ENCODE measurements at places on chromosomes 1 and 21.
A peak's percentile ranks its signal among the peaks of the same experiment; 100 is the strongest.

DNA sequence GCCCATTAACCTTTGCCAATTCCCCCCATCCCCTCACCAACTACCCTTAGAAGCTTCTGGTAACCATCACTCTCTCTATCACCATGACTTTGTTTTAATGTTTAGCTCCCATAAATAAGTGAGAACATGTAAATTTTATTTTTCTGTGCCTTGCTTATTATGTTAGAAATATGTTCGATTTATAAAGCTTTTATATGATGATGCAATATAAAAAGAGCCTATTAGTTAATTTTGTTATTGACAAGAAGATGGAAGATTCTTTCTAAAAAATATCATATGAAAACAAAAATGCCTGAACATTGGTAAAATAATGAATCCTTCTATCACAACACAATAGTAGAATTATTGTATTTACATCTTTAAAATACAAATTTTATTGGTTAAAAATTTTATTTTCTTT lies 836.1 kb upstream of the TMPRSS15 start:
- no peak for DNase-seq

GRCh38 chr21:31733551-31734149 lies 1.7 kb upstream of the SCAF4 start:
- DNase-seq: no peak

- DNase-seq: no peak
Observed at GRCh38 chr1:217135987-217136894, 413.0 kb upstream of the ESRRG start.

DNA sequence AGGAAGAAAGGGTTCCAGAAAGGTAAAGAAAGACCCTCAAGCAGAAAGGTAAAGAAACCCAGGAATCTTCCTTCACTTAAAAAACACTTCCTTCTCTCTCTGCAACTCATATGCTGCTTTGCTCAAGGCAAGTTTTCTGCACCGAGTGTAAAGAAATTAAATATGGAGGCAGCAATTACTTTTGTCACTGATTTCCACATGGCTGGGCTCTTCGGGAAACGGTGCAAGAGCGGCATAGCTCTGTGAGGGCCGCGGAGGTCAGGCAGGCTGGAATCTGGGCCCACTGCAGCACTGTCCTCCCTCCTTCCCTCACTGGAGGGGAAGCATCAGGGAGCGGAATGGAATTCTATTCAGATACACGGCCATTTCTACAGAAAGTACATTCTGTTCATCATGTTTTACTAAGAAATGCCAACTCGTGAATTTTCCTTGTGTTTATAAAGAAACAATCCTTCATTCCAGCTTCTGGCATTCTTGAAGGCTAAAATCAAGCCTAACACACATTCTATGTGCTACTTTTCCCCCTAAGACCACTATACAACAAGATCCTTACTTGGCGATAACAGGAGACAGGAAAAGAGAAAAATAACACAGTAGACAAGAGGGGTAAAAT lies 212.2 kb downstream of the SIPA1L2 start:
- no peak for DNase-seq

DNA sequence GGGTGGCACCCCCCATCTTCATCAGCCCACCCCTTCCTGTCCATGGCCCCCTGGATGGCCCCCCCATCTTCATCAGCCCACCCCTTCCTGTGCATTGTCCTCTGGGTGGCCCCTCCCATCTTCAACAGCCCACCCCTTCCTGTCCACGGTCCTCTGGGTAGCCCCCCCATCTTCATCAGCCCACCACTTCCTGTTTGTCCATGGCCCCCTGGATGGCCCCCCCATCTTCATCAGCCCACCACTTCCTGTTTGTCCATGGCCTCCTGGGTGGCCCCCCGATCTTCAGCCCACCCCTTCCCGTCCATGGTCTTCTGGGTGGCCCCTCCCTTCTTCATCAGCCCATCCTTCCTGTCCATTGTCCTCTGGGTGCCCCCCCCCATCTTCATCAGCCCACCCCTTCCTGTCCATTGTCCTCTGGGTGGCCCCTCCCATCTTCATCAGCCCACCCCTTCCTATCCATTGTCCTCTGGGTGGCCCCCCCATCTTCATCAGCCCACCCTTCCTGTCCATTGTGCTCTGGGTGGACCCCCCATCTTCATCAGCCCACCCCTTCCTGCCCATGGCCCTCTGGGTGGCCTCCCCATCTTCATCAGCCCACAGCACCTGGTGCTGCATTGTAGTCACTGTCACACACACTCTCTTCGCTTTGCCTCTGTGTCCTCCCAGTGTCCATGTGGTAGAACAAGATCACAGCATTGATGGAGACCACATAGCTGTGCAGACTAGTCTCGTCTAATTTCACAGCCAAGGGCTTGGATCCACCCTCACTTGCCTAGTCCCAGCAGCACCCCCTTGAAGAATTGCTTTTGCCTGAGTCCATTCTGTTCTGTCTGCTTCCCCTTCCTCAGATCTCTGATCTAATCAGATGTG lies 95.9 kb downstream of the PCBP3 start:
- DNase-seq: no peak

GRCh38 chr21:46245213-46245915 lies 16.8 kb upstream of the LSS start:
- DNase-seq: no peak

GRCh38 chr1:1781526-1781903 lies 3.2 kb upstream of the NADK start:
- DNase-seq: no peak

DNA sequence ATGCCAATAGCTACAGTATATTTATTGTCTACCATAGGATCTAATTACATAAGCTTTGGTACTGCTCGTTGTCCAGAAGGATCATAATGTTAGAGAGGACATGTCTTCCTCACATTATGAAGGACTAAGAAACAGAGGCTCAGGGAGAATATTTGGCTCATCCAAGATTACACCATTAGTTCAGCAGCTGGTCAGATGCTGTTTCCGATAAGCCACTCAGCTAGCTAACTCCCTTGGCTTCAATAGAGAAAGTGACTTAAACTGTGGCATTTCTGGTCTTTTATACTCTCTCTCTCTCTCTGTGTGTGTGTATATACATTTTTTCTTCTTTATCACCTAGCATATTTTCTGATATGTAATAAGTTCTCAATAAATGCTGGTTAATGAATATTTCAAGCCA lies 70.4 kb downstream of the DDR2 start:
- DNase-seq: no peak

DNA sequence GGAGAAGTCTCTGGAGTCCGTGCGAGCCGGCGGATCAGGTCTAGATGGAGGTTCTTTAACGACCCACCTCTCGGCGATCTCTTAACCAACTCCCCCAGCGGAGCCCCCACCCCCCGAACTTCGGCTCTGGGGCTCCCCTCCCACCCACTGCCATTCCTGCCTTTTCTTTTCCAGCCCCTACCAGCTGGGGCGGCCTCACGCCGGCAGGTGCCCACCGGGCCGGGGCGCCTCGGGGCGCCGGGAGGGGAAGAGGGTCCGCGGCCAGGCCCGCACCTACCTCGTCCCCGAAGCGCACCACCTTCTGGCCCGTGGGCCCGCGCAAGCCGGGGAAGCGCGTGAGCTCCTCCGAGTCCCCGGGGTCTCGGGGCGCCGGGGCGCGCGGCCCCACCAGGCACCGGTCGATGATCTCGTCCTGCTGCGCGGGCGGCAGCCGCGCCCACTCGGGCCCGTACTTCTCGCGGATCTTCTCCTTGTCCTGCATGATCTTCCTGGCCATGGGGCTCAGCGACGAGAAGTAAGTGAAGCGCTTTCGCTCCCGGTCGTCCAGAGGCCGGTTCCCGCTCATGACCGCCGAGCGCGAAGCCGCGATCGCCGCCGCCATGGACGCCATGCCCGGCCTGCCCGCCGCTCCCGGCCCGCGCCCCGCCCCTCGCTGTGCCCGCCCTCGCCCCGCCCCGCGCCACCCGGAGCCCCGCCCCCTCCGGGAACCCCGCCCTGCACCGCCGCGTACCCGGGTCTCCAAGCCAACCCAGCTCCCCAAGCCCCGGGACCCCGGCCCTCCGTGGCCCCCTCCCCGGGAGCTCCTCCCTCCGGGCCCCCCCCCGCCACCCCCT lies at the start of gene C1orf198:
Gene C1orf198, minus strand, starts transcription at position 619 of the 833 bp plus-strand sequence. Its CDS starts 9 bp downstream, at position 610.
- peak; percentile 66 for DNase-seq

DNA sequence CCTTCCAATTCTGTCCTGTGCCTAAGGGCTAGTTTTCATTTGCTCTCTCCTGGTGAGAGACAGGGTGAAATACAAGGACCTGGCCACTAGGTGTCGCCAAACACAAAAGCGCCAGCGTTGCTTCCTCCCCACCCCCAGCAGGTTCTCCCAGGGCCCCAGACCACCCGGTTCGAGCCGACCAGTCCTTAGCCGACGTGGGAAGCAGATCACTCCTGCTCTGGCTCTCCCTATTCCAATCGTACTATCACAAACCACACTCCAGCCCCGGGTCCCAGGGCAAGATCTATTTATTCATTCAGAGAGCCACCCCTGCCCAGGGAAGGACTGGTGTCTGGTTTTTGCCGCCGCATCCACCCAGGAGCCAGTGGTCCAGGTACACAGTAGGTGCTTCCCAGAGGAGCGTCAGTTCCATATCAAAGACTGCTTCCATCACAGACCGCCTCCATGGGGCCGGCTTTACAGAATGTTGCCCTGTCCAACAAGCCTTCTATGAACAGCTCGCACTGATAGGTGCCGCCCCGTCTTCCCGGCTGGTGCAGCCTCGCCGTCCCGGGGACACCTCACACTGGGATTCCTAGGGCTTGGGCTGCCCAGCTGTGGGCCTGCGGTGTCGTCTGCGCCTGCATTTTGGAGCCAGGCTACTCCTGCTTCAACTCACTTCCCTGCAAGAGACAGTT lies 35.0 kb downstream of the CTNNBIP1 start:
- DNase-seq: peak; percentile 68

DNA sequence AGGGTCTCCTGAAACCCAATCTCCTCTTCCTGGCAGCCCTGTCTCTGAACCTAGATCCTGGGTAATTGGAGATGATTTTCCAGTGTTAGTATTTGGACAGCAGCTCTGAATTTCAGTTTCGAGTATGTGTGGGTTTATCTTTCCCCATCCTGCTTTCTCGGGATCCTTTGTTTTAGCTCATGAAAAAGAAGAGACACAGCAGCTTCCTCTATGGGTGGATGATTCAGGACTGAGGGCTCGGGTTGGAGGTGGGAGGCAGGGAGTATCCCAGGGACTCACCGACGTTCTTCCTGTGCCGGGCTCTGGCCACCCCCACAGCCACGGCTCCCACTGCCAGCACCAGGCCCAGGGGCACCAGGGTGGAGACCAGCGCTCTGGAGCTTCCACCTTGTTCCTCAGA lies 10.4 kb upstream of the FCMR start:
- no peak for DNase-seq

GRCh38 chr1:44405798-44406736 lies 1.0 kb downstream of the RNF220 start:
- DNase-seq: no peak

DNA sequence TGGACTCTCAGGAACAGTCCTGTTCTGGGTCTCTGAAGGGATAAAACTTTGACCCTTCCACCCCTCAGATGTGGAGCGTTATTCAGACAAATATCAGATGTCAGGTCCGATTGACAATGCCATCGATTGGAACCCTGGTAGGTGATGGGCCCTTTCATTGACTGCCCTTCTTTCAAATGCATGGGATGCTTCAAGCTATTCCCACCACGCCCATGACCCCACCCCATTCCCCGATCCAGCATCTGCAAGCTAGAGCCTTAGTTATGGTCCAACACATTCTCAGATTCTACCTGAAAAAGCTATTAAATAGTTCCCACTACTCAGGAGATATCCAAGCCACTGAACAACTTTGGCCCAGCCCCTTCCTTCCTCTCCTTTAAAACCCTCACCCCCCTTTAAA lies 12.5 kb downstream of the POLR3GL start:
- no peak for DNase-seq

- DNase-seq: no peak
Observed at GRCh38 chr1:197210426-197210825, 57.6 kb upstream of the CRB1 start.

- DNase-seq: no peak
Observed at GRCh38 chr1:239274242-239274830, 112.0 kb upstream of the CHRM3 start.

- no peak for DNase-seq
Observed at GRCh38 chr1:196960854-196961253, 16.5 kb upstream of the CFHR5 start.

DNA sequence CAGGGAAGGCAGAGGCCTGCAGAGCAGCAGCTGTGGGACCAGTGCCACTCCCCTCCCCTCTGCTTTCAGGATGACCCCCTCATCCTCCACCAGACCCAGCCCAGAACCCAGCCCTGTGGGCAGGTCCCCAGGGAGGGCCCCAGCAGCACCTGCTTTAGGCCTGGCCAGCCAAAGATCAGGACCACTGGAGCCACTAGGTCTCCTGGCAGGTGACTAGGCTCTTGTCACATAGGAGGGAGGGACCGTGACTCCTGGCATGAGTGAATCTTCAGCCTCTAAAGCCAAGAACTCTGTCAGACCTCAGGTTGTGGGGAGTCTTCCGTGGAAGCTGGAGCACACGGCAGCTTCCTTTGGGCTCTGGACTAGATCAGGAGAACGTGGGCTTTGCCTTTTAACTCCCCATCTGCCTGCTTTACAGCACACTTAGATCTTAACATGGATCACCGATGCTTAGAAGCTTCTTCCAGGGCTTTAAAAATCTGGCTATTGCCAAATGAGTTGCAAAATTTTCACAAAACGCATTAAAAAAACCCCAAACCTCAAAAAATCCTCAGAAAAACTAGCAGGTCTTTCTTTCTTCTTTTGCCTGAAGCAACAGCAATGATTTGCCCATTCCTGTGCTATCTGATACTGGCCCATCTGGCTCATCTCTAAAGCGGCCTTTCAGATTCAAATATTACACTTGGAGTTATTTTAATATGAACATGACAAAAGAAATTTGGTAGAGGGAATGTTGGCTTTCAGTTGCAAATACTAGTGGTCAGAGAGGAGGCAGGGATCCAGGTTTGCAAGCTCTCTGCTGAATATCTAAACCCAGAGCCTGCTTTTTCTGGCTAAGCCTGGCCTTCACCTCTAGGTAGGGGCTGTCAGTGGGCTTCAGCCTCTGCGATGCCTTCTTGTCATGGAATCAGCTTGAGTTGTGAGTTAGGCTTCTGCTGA lies 235.2 kb downstream of the SDCCAG8 start:
- no peak for DNase-seq

DNA sequence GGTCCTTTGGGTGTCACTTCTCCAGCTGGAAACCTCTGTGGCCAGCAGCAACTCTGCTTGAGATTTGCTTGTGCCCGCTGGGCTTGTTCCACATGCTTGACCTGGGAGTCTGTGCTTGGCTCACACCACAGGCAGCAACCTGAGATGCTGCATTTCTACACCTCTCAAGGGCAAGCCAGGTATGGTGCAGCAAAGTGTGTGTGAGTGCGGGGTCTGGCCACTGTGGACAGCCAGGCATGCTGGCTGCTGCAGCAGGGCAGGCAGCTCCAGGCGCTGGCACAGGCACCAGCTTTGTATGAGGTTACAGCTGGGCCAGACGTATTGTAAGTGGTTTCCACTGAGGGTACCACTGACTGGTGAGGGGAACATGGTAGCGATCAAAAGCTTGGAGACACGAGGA lies 242.0 kb downstream of the PTGER3 start:
- no peak for DNase-seq

- no peak for DNase-seq
Observed at GRCh38 chr1:53344921-53345838, 17.3 kb upstream of the LRP8 start.
